ENCODE measurements at places on chromosomes 4 and X.

DNA sequence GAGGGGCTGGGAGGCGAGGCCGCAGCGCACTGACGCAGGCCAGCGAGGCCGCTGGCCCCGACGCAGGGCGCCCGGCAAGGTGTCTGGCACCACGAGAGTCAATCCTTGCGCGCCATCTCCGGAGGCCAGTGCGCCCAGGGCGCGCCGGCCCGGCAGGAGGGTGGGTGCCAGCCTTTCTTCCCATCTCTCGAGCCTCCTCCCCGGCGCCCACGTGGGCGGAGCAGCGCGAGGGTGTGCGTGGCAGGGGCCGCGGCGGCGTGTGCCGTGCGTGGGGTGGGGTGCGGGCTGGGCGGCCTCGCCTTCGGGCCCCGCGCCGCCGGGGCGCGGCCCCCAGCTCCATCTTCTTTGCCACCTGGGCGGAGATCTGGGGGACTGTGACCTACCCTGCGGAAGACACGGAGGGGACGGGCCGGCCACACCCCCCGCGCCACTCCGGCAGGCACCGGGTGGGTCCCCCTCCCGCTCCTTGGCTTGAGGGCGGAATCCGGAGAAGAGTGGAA lies 877 bp downstream of the JAKMIP1 start:
- peaks cover 8% of the 10 kb centered on the region for H3K36me3 ChIP-seq
- peak overlapping the region; percentile 92 for H3K4me3 ChIP-seq
- H3K27me3 ChIP-seq, result peaks cover 21% of the 10 kb centered on the region
- peaks cover 20% of the 10 kb centered on the region for H3K4me1 ChIP-seq
- peak overlapping the region; percentile 60 for H3K27ac ChIP-seq

DNA sequence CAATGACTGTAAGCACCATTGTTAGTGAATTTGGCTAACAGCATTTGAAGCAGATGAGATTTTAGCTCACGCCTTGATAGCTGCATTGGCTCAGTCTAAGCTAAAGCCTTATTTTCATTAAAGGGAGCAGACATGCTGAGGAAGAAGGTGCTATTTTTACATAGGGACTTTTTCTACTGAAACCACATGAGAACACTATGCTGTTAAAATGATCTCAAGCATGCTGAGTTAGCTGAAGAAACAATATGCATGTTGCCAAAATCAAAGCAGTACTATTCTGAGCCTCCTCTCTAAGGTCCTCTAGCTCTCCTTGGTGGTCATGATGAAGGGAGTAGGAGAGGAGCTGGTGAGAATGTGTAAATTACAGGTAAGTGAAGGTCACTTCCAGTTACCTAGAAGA lies 134.4 kb upstream of the JADE1 start:
- H3K4me1 ChIP-seq, result peaks cover 7% of the 10 kb centered on the region
- peaks cover 8% of the 10 kb centered on the region for H3K27me3 ChIP-seq
- H3K27ac ChIP-seq, result no peak overlapping the region
- no peaks in the 10 kb centered on the region for H3K36me3 ChIP-seq
- H3K4me3 ChIP-seq, result no peak overlapping the region

DNA sequence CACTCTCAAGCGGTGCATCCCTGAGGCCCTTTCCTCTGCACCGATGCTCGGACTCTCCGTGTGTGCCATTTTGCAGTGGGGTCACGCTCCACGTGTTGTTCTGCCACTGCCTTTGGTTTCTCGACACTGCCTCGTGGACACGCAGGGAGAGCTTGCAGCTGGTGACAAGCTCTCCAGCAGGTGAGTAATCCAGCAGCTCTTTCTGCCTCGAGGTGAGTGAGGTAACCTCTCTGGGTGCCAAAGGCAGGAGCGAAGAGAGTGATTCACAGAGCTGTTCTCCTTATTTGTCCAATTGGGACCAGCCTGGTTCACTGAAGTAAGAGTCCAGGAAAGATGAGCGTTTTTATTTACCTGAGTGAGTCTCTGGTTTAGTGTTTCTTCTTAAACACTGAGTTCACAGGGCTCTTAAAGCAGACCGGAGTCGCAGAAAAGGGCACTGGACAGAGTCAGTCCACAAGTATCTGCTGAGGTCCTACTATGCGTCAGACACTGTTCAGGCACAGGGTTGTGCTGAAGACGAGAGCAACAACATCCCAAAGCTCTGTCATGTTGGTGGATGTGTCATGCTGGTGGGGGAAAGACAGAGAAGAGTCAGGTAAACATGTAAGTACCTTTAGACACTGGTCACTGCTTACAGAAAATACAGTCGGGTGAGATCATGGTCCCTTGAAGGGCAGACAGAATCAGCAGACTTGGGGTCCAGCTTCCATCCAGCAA lies 61.8 kb downstream of the FHDC1 start:
- H3K4me1 ChIP-seq, result peaks cover 14% of the 10 kb centered on the region
- H3K27ac ChIP-seq, result no peak overlapping the region
- H3K4me3 ChIP-seq, result no peak overlapping the region
- H3K27me3 ChIP-seq, result peaks cover 58% of the 10 kb centered on the region

- H3K27me3 ChIP-seq, result no peaks in the 10 kb centered on the region
- H3K27ac ChIP-seq, result peak overlapping the region; percentile 21
- peaks cover 28% of the 10 kb centered on the region for H3K4me1 ChIP-seq
These were observed 36.5 kb downstream of the USP46 start for GRCh38 chr4:52622564-52622963.

DNA sequence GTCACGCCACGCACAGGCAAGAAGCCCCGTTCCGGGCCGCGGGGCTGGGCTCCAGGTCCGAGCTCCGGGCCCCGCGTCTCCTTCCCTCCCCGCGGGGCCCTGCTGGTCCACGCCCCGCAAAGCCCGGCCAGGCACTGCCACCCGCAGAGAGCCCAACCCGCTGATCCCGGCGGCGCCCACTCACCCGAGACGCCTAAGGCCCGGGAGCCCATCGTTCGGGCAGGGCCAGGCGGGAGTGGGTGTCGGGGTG lies 870 bp downstream of the PDZD4 start:
- H3K27ac ChIP-seq, result no peak overlapping the region
- no peak for DNase-seq

GRCh38 chrX:49876750-49877149 lies 2.5 kb upstream of the USP27X start:
- no peak overlapping the region for H3K4me3 ChIP-seq
- peaks cover 15% of the 10 kb centered on the region for H3K4me1 ChIP-seq
- H3K36me3 ChIP-seq, result no peaks in the 10 kb centered on the region
- DNase-seq, result no peak
- no peaks in the 10 kb centered on the region for H3K27me3 ChIP-seq

DNA sequence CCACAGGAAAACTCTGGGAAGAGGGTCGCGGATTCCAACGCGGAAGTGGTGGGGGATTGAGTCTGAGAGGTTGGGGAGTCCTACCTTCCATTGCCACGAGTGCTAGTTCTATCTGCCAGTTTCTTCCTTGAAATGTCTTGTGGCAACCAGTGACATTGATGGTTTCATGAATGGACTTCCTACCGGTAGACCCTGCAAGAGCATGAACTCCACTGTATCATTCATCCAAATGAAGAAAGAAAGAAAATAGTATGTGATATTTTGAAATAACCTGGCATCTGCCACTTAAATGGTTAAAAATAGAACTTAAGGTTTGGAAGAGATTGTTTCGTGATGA lies 1.1 kb upstream of the SLC10A7 start:
- H3K4me1 ChIP-seq, result peaks cover 17% of the 10 kb centered on the region
- H3K36me3 ChIP-seq, result peaks cover 3% of the 10 kb centered on the region
- H3K27ac ChIP-seq, result no peak overlapping the region
- no peak overlapping the region for H3K4me3 ChIP-seq
- H3K27me3 ChIP-seq, result peaks cover 8% of the 10 kb centered on the region
- DNase-seq, result no peak

DNA sequence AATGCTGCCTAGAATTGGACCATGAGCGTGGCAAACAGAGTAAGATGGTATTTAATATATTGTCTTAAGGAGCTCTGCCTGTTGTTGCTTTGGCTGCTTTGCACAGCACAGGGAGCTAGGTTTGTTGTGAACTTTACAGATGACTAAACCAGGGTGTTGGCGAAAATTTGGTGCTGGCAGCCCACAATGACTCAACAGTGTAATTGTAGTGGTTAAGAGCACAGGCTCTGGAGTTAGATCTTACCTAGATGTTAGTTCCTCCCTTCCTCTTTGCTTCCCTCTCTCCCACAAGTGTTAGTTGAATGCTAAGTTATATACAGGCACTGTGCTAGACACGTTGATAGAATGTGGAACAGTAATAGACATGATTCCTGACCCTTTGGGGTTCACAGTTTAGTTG lies 128.9 kb upstream of the TRPC5 start:
- H3K36me3 ChIP-seq, result no peaks in the 10 kb centered on the region
- H3K4me3 ChIP-seq, result no peak overlapping the region
- no peak overlapping the region for H3K27ac ChIP-seq
- H3K4me1 ChIP-seq, result no peaks in the 10 kb centered on the region

GRCh38 chrX:46788902-46789301 lies 30.0 kb upstream of the SLC9A7 start:
- H3K27me3 ChIP-seq, result no peaks in the 10 kb centered on the region
- no peak overlapping the region for H3K4me3 ChIP-seq
- DNase-seq, result no peak
- no peaks in the 10 kb centered on the region for H3K36me3 ChIP-seq

- peak overlapping the region; percentile 63 for H3K27ac ChIP-seq
- no peaks in the 10 kb centered on the region for H3K27me3 ChIP-seq
- no peak overlapping the region for H3K4me3 ChIP-seq
- DNase-seq, result no peak
These were observed 16.4 kb downstream of the SCARB2 start for GRCh38 chr4:76197031-76197743.

DNA sequence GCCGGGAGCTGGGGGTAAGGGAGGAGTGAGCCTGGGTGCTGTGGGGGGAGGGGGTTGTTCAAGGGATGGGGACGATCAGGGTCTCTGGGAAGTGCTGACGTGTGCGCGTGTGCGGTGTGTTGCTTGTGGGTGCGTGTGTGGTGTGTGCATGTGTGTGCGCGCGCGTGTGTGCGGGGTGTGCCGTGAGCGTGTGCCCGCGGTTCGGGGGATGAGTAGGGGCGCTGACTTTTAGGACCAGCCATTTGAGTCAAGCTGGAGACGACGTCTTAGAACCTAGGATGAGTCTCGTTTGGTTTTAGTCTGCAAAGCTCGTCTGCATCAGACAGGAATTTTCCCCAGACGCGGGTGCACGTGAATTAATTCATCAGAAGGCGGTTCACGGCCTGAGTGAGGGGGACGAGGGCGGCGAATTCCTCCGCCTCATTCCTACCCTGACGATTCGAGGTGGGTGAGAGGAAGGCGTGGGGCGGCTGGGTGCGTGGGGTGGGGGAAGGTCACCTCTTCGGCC lies 950 bp upstream of the TMEM271 start:
- peak overlapping the region; percentile 76 for H3K4me3 ChIP-seq
- no peak overlapping the region for H3K27ac ChIP-seq
- peaks cover 6% of the 10 kb centered on the region for H3K4me1 ChIP-seq
- H3K27me3 ChIP-seq, result peaks cover 73% of the 10 kb centered on the region
- H3K36me3 ChIP-seq, result no peaks in the 10 kb centered on the region
- no peak for DNase-seq

DNA sequence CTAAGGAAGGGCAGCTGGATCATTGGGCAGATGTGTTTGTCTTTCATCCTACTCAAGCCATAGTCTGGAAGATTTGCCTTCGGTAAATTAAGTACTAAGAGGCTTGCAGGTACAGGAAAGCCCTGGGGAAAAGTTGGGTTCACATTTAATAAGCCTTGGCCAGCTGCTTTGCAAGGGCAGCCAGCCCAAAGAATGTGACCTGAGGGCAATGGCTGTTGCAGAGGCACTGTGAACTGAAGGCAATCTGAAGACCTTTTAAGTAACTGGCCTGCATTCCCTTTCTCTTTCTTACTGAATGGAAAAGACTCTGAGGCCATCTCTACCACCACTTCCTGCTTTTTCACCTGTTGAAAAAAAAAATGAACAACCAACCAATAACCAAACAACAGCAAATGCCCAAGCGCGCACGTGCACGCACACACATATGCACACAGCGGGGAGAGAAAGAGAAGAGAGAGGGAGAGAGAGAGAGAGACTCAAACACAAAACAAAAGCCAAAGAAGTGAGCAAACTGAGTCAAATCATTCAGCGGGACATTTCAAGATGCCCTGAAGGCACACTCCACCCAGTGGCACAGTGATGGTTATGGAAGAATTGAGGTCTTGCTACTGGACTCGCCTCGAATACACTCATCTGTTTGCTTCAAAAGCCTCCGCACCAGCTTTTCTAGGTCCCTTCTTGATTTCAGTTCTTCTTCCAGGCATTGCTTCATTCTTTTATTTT lies 19.6 kb downstream of the CD40LG start:
- H3K36me3 ChIP-seq, result peaks cover 17% of the 10 kb centered on the region
- no peaks in the 10 kb centered on the region for H3K27me3 ChIP-seq

GRCh38 chr4:177566691-177567090 lies 124.5 kb upstream of the AGA start:
- DNase-seq, result no peak
- H3K36me3 ChIP-seq, result no peaks in the 10 kb centered on the region
- H3K27me3 ChIP-seq, result no peaks in the 10 kb centered on the region

DNA sequence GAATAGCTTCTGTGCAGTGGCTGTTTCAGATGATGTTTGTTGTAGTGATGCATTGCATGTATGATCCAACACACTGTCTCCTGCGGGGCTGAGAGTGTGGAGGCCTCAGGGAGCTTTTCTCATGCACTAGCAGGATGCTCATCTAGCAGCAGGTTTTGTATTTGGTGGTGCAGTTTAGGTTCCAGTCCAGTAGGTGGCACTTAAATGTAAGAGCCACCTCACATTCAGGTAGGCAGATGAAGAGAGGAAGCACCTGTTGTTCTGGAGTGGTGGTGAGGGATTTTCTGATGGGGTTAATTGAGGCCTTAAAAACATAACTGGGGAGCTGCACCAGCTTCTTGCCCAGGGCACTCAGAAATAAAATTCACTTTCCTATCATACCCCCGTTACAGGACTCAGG lies 300.9 kb downstream of the SPIN4 start:
- no peaks in the 10 kb centered on the region for H3K4me1 ChIP-seq
- H3K36me3 ChIP-seq, result no peaks in the 10 kb centered on the region
- H3K4me3 ChIP-seq, result no peak overlapping the region
- no peak for DNase-seq
- no peaks in the 10 kb centered on the region for H3K27me3 ChIP-seq

- DNase-seq, result no peak
- no peak overlapping the region for H3K4me3 ChIP-seq
- H3K27ac ChIP-seq, result no peak overlapping the region
- no peaks in the 10 kb centered on the region for H3K27me3 ChIP-seq
These were observed 582.6 kb downstream of the RAPGEF2 start for GRCh38 chr4:159685340-159686092.

DNA sequence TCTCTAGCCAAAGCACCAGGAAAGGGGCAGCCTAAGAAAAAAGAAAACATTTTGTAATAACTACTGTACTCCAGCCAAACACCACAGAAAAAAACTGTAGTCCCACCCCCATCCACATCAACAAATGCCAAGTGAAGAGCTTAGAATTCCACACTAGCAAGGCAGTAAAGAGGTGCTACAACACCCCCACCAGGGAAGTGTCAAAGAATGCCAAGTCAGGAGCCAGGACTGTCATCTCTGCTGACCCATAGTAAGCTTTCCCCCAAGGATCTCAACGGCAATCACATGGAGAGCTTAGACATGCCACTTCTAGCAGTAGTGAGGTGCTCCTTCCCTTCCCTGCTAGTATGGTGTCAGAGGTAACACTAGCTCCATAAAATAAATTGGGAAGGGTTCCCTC lies 34.4 kb upstream of the CCDC160 start:
- H3K4me1 ChIP-seq, result no peaks in the 10 kb centered on the region
- H3K36me3 ChIP-seq, result no peaks in the 10 kb centered on the region
- no peak overlapping the region for H3K27ac ChIP-seq
- H3K27me3 ChIP-seq, result no peaks in the 10 kb centered on the region
- no peak overlapping the region for H3K4me3 ChIP-seq
- DNase-seq, result no peak

All from T-helper 17 cell (primary cell).